IPS DF 19.7 (cell line): ENCODE measurements at places on chromosomes 3 and 15.

- DNase-seq: no peak
Measured at GRCh38 chr3:110165370-110165743, 828.0 kb upstream of the DPPA4 start.

GRCh38 chr15:78308422-78309032 is 9.1 kb upstream of the SKIC8 start:
- no peak for DNase-seq

DNA sequence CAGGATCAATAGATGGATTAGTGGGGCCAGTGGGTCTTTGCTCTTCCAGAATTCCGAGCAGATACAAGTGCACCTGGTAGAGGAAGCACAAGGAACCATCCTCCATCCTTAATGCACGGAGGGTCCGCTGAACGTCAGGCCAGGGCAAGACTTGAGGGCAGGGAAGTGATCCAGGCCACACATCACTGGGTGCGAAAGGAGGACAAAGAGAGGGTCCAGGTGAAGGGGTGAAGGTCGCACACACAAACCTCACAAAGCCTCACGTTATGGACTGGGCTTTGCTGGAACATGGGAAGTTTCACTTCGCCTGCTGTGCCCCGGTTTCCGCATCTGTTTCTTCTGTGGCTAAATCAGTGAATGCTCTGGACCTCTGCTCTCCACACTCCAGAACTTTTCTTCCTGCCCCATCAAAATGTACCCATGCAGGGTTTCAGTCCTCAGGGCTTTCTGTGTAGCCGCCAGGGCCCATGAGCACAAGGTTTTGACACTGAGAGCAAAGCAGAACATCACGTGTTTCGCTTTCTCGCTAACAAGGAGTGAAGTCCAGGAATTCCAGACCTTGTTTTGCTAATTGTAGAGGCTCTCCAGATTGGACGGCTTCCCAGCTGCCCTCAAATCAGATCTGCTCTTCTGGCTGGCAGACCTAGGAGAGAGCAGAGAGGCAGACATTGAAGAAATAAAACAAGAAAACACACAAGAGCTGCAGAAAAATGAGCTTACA is 56.3 kb downstream of the KLF15 start:
- no peak for DNase-seq

- no peak for DNase-seq
Measured at GRCh38 chr3:30227571-30228301, 378.7 kb upstream of the TGFBR2 start.

- no peak for DNase-seq
Measured at GRCh38 chr3:86968244-86968932, 22.6 kb downstream of the VGLL3 start.

DNA sequence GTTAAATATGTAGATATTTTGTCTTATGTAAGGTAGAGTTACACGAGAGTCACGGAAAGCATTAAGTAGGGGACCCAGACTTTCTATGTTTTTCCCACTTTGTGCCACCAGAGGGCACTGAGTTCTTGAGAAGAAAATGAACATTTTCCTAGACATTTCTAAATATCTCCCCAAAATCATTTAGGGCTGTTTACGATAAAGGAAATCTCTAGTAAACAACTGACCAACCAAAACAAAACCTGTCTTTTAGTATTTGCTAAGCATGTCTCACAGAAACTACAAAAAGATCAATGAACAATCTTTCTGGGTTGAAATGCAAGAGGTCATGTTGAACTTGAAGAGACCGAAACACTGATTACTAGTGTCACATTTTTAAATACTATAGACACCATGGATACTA is 16.1 kb downstream of the POU1F1 start:
- DNase-seq: no peak

GRCh38 chr15:90915808-90916440 is 12.8 kb downstream of the MAN2A2 start:
- no peak for DNase-seq

DNA sequence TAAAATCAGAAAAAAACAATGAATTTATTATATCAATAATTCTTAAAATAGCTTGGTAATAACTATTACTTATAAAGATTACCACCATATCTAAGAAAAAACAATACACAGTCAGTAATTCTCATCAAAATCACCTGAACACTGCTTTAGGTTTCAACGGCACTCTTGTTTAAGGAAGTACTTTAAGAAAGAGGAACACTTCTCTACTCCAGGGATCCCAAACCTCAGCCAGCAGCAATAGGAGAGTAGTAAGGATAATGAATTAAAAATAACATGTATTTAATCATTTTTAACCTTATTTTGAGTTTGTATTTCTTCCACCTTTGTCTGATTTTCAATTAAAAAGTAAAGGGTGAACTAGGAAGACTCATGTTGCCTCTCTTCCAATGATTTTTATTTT is 494.0 kb upstream of the NR2F2 start:
- no peak for DNase-seq

- DNase-seq: no peak
Measured at GRCh38 chr3:136377508-136377907, 127.4 kb downstream of the PCCB start.

DNA sequence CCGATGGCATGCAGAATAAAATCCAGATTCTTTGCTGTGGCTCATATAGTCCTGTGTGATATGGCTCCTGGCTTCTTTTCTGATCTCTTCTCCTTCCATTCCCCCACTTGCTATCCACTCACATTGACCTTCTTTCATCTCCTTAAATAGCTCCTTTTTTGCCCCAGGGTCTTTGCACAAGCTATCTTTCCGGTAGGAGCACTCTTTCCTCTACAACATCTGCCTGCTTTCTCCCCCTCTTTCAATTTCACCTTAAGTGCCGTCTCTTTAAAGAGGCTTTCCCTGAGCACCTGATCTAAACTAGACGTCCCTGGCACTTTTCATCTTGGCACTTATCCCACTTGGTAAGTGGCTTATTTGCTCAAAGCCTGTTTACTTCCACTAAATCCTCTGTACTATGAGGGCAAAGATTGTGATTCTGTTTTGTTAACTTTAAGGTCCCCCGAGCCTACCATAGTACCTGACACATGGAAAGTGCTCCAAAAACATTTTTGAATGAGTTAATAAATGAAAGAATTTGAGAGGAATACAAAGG is 323.3 kb upstream of the TLE3 start:
- DNase-seq: no peak

DNA sequence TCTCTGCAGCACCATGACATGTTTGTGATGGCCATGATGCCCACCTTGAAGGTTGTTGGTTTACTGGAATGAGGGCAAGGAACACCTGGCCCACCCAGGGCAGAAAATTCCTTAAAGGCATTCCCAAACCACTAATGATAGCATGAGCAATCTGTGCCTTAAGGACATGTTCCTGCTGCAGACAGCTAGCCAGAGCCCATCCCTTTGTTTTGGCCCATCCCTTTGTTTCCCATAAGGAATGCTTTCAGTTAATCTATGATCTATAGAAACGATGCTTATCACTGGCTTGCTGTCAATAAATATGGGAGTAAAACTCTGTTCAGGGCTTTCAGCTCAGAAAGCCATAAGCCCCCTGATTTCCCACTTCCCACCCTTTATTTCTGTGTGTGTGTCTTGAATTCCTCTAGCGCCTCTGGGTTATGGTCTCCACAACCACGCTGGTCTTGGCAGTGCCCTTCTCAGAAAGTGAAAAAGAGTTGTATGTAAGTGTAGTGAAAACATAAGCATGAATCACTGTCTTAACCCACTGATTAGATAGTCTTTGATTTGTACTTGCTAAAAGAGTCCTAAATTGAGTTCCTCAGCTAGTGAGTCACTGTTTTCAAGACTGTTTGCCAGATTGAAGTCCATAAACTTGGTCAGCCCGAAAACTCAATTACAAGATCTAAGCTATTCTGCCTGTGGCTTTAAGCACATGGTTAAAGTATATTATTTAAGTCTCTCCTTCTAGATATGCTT is 19.0 kb upstream of the CCR2 start:
- no peak for DNase-seq

DNA sequence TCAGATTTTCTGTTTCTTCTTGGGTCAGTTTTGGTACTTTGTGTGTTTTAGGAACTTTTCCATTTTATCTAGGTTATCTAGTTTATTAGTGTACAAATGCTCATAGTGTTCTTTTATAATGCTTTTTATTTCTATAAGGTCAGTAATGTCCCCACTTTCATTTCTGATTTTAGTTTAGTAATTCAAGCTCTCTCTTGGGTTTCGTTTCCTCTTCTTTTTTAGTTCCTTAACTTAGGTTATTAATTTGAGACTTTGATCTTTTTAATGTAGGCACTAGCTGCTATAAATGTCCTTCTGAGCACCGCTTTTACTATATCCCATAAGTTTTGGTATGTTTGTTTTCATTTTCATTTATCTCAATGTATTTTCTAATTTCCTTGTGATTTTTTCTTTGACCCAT is 27.0 kb upstream of the CD200R1L start:
- no peak for DNase-seq

GRCh38 chr3:71372241-71372768 is 211.2 kb downstream of the FOXP1 start:
- DNase-seq: no peak

GRCh38 chr3:18544146-18544545 is 119.0 kb upstream of the SATB1 start:
- no peak for DNase-seq

GRCh38 chr3:179710079-179710478 is 57.2 kb downstream of the USP13 start:
- peak; percentile 20 for DNase-seq

DNA sequence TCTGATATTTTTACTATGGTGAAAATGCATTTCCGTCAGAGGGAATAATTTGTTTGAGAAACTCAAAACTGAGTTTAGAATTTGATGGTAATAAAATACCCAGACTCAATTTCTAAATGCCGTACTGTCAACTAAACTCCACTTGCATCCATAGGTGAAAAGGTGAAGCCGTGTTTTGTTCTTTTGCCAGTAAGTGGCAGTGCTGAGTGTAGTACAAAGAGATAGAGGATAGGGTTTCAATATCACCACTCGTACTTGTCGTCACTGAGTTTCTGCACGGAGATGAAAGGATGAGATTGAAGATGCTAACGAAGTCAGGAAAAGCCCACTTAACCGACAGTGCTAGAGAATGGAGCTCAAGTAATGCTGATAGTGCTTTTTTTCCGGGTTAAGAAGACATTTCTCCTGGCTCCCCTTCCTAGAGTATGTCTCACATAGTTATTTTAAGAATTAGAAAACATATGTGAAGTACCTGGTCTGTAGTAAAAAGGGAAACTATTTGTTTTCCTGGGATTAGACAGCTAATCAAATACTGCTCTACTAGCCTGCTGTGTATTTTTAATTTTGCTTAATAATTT is 345.1 kb downstream of the IL5RA start:
- peak; percentile 1 for DNase-seq

DNA sequence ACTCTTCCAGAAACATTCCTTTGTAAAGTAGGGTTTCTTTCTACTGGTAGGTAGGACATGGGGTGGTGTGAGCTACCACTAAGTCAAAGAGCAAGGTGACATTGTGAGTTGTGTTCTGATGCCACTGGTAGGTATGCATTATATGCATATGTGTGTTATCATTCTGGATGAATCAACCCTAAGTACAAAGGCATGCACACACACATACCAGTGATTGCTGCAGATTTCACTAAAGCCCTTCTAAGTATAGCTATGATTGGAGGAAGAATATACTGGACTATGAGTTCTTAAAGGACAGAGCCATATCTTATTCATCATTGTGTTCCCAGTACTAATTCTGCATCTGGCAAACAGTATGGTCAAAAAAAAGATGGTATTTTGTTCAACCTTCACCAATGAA is 646.0 kb downstream of the AGBL1 start:
- no peak for DNase-seq

GRCh38 chr3:40628984-40629383 is 104.2 kb downstream of the ZNF621 start:
- DNase-seq: no peak

DNA sequence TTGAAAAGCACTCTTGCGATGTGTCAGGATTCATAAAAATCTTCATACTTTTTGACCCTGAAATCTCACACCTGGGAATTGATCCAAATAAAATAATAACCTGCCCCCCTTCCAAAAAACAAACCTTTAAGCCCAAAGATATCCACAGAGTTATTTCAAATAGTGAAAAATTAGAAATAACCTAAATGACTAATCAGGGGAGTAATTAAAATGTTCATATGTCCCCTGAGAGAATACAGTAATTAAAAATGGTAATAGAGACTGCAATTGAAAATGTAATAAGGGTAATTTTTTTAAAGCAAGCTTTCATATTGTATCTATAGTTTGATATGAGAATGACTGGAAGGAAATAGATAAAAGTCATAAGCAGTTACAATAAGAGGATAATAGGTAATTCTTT is 68.0 kb downstream of the CALML4 start:
- DNase-seq: no peak

- no peak for DNase-seq
Measured at GRCh38 chr3:39716849-39717248, 92.6 kb upstream of the MYRIP start.

DNA sequence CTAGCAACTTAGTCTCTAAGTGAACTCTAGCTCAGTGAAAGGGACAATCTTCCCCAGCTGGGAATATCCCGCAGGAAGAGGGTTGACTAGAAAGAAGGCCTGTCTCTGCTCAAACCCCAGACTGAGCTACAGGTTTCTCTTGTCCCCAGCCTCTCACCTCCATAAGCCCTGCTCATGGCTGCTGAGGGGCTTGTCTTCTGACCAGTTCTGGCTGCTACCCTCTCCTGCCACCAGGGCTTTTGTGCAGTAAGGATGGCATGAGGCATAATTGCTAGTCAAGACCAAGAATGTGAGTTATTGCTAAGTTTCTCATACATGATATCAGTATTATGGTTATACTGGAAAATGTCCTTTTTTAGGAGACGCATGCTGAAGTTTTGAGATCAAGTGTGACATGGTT is 21.3 kb downstream of the WDR53 start:
- no peak for DNase-seq

GRCh38 chr15:80154336-80154735 is 1.5 kb downstream of the FAH start:
- DNase-seq: no peak

- DNase-seq: no peak
Measured at GRCh38 chr3:39166134-39166710, 12.8 kb upstream of the CSRNP1 start.

- no peak for DNase-seq
Measured at GRCh38 chr15:67196222-67196621, 58.2 kb downstream of the AAGAB start.

- DNase-seq: no peak
Measured at GRCh38 chr3:85255949-85256348, 297.2 kb downstream of the CADM2 start.

DNA sequence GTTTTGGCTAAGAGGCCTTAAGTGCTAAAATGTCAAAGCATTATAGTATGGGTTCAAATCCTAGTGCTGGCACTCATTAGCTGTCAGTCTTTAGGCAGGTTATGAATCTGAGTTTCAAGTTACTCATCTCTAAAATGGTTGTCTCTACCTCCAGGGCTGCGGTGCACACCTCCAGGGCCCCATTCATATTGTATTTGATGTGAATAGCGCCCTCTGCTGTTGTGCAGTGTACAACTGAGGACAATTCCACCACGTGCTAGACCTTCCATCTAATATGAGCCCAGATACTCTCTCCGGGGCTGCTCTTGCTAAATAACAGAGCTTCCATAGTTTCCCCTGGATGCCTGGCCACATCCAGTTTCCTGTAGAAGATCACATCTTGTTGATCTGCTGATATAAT is 54.3 kb downstream of the OXNAD1 start:
- no peak for DNase-seq

- no peak for DNase-seq
Measured at GRCh38 chr15:52020221-52021085, 1.4 kb downstream of the MAPK6 start.
